ENCODE measurements at places on chromosomes 3 and 15.

DNA sequence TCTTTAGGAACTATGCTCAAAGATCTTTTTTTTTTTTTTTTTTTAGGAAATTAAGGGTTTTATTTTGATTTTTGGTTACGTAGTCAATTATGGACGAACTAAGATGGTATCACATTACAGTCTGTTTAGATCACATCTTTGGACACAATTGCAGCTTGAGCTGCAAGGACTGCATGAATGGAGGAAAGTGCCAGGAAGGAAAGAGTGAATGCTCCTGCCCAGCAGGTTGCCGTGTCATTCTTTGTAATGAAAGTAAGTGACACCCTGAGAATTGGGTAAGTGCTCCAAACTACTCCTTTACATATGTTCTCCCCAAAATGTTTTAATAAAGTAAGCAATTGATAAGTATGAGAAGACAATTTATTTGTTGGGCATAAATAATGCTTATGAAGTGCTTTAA, 716.5 kb upstream of the GOLIM4 start:
- DNase-seq = no peak

- DNase-seq = no peak
These were observed 569 bp downstream of the TMEM266 start for GRCh38 chr15:76060118-76060989.

GRCh38 chr3:183435661-183436060, 7.2 kb upstream of the MCF2L2 start:
- no peak for DNase-seq

- no peak for DNase-seq
These were observed 7.8 kb downstream of the THBS1 start for GRCh38 chr15:39588531-39589192.

DNA sequence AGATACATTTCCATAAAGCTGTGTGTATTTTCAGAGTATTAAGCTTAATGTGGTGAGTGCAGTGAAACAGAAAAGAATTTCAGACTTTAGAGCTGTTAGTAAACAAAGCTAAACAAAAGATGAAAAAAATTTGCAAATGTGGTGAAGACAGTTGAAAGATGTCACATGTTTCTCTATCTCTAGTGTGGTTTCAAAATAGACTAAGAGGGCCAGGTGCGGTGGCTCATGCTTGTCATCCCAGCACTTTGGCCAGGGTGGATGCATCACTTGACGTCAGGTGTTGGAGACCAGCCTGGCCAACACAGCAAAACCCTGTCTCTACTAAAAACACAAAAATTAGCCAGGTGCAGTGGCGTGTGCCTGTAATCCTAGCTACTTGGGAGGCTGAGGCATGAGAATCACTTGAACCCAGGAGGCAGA, 466.0 kb upstream of the NR2F2 start:
- DNase-seq = no peak

- DNase-seq = no peak
These were observed 1.1 kb downstream of the MYEF2 start for GRCh38 chr15:48176957-48177356.

GRCh38 chr15:56393277-56393676, 28.1 kb downstream of the TEX9 start:
- DNase-seq = no peak

- no peak for DNase-seq
These were observed 28.5 kb upstream of the SLC7A14 start for GRCh38 chr3:170614214-170614966.

- DNase-seq = no peak
These were observed 453.2 kb upstream of the PROK2 start for GRCh38 chr3:72238010-72238691.

GRCh38 chr3:88444251-88444650, 294.5 kb downstream of the C3orf38 start:
- no peak for DNase-seq

DNA sequence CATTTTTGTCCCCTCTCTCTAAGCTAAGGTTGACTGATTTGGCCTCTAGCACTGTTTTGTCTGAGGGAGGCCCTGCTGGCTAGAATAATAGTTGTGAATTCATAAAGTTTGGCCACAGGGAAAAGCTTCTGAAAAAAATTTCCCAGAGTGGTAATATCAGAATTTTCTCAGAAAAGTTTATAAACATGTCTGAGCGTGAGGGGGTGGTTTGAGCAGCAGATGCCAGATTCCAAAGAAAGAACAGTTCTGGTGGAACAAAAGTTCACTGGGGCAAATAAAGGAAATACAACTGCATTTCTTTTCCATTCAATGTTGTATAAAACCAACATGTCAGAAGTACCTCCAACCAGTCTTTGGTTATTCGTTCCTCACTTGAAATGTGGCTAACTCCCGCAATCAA, 61.2 kb downstream of the CLDN1 start:
- peak; percentile 21 for DNase-seq

DNA sequence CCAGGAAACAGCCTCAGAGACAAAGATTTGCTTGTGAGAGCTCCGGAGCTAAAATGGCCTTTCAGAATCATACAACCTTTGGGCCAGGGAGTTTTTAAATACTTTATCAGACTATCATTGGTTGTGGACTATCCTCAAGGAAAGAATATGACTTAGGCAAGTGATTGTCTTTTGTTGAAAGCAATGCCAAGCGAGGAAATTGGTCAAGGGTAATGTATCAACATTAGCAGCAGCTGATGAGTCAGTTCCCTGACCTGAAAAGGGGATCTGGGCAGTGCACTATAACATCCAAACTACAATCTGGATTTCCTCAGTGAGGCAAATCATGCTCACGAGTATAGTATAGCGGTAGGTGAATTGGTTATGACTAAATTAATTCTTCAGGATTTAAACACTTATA, 303.6 kb downstream of the LSAMP start:
- DNase-seq = no peak

- no peak for DNase-seq
These were observed 499.8 kb downstream of the FOXP1 start for GRCh38 chr3:71083726-71084131.

DNA sequence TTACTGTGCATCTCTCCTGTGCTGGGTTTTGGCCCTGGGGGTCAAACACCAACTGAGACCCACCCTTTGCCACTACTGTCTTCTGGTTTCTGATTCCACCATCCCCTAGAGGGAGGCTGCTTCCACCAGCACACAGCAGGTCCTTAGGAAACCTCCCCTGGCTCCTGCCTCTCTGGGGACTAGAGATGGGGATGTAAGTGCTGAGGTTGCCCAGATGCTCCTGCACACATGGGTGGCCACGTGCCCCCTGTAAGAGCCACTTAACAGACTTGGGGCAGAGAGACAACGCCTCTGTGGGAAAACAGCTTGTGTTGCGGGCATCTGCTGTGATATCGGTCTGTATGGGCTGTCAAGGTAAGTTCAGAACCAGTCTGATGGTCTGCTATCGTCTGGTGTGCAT, 83.4 kb downstream of the ATP2B2 start:
- DNase-seq = no peak

DNA sequence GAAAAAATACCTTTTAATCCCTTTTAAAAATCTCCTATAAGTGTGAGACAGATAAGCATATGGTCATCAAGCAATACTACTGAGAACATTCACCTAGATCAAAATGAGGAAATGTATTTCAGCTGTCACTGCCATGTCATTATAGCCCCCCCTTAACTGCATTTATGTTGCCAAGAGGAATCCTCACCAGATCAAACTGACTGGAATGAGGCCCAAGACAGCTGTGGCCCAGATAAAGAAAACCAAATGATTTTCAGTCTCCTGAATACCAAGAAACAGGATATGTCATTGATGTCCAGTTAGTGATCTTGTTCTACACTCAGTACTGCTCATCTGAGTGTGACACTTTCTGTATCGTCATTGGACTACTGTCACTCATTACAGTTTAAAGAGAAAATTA, 35.1 kb upstream of the CPB1 start:
- no peak for DNase-seq

Data from SJSA1 (cell line).